ENCODE measurements at places on chromosomes 4 and X. TPM values are rescaled to one million over a fixed set of nuclear protein-coding genes. Genes with fewer than 3 reads are reported as not detected.

The RBBP7 gene
- 108 TPM for total RNA-seq

The JCHAIN gene
- total RNA-seq, result 6.5 TPM

The TNIP3 gene
- total RNA-seq, result not detected

The CXorf49 gene
- not detected for total RNA-seq

The SHROOM4 gene
- 10.8 TPM for total RNA-seq

The CXCR3 gene
- 0.32 TPM for total RNA-seq

The RTL9 gene
- 0.38 TPM for total RNA-seq

The SH2D1A gene
- not detected for total RNA-seq

The PF4V1 gene
- not detected for total RNA-seq
